ENCODE measurements at places on chromosomes 1 and 21. TPM values are rescaled to one million over a fixed set of nuclear protein-coding genes. Genes with fewer than 3 reads are reported as not detected.

The ACKR1 gene
- total RNA-seq: not detected

The S100B gene
- 0.72 TPM for total RNA-seq

The KRTAP11-1 gene
- total RNA-seq: not detected

- no peaks in the 10 kb centered on the region for H3K36me3 ChIP-seq
- no peak for DNase-seq
- H3K27me3 ChIP-seq: peaks cover 20% of the 10 kb centered on the region
- H3K27ac ChIP-seq: no peak overlapping the region
Measured at GRCh38 chr21:25314247-25314646, 293.0 kb downstream of the MRPL39 start.

DNA sequence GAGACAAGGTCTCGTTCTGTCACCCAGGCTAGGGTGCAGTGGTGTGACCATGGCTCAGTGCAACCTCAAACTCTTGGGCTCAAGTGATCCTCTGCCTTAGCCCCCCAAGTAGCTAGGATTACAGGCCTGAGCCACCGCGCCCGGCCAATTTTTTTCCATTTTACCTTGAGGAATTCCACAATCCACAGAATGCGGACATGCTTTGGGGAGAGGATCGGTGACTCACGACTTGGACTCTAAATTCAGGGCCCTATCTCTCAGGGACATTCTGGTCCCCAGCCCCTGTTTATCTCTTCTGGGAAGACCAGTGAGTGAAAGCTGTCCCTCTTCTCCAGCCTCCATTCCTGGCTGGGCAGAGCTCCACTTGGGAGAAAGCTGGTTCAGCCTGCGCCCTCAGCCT, 5.2 kb downstream of the PADI1 start:
- H3K4me3 ChIP-seq: no peak overlapping the region
- peaks cover 53% of the 10 kb centered on the region for H3K4me1 ChIP-seq
- H3K27me3 ChIP-seq: peaks cover 41% of the 10 kb centered on the region
- H3K36me3 ChIP-seq: no peaks in the 10 kb centered on the region
- no peak for DNase-seq

DNA sequence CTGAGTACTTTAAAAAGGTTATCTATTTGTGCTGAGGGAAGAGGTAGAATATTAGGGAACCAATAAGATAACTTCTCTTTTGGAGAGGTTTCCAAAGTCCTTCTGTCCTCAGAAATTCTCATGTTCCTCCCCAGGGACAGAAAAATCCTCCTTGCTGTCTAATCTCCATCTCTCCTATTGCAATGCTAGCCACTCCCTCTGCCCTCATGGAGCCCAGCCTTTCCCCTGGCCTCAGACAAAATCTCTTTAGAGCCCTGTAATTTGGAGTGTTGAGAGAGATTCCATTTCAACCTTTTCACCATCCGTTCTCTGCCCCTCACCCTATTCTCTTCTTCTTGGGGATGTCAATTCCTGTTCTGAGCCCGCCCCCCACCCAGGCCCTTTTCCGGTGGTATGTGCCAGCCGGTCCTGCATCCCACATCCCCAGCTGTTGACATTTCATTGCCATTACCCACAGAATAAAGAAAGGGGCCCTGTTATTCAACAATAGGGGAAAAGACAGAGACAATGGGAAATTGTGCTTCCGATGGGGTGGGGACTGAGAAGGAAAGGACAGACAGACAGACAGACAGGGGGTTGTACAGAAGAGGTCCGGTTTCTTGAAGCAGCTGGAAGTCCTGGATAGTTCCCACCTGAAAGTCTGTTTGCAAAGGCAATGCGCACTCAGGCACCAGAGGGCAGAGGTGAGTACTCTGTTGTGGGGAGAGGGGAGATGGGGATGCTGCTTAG, at the start of gene HAPLN2:
Gene HAPLN2 (plus strand): TSS at position 563 of the 729 bp plus-strand sequence. CDS start 4,076 bp downstream, outside the sequence.
- no peak within 1 kb of the TSS for H3K27ac ChIP-seq
- no peaks in the 10 kb centered on the region for H3K4me1 ChIP-seq
- DNase-seq: peak; percentile 15
- no peak within 1 kb of the TSS for H3K4me3 ChIP-seq
- H3K27me3 ChIP-seq: peaks cover 65% of the 10 kb centered on the region
- H3K36me3 ChIP-seq: no peaks in the 10 kb centered on the region

DNA sequence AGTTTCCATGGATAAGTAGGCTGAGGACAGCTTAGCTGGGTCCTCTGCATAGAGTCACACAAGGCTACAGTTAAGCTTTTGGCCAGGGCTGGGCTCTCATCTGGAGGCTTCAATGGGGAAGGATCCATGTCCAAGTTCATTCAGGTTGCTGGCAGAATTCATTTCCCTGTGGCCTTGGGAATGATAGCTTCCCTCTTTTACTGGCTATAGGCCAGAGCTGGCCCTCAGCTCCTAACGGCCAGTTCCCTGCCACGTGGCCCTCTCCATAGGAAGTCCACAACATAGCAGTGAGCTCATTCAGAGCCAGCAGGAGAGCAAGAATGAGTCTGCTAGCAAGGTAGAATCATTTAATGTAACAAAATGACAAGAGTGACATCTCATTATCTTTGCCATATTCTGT, 15.1 kb upstream of the PODN start:
- DNase-seq: no peak
- H3K4me3 ChIP-seq: no peak overlapping the region
- H3K27ac ChIP-seq: no peak overlapping the region
- H3K4me1 ChIP-seq: peaks cover 12% of the 10 kb centered on the region

DNA sequence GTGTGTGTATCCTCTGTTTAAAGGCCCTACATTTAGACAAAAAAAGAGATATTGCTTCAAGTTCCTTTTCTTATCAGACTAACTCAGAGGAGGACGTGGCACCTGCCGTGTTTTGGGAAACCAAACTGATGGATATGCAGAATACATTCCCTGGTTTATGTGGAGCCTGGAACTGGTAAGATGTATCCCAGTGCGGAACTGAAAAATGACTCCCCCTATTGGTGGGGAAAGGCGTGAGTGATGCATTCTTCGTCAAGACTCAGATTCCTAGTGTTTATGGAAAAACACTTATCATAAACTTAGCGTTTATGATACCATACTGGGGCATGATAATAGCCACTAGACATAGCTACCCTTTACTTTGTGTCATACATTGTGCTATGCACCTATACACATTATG, 154.2 kb downstream of the ZNF326 start:
- H3K36me3 ChIP-seq: peaks cover 3% of the 10 kb centered on the region
- no peak for DNase-seq
- no peaks in the 10 kb centered on the region for H3K4me1 ChIP-seq

- no peak overlapping the region for H3K4me3 ChIP-seq
- DNase-seq: no peak
- no peaks in the 10 kb centered on the region for H3K27me3 ChIP-seq
- no peaks in the 10 kb centered on the region for H3K4me1 ChIP-seq
- peak overlapping the region; percentile 72 for H3K27ac ChIP-seq
- no peaks in the 10 kb centered on the region for H3K36me3 ChIP-seq
Measured at GRCh38 chr1:213065800-213066199, 14.8 kb downstream of the RPS6KC1 start.

DNA sequence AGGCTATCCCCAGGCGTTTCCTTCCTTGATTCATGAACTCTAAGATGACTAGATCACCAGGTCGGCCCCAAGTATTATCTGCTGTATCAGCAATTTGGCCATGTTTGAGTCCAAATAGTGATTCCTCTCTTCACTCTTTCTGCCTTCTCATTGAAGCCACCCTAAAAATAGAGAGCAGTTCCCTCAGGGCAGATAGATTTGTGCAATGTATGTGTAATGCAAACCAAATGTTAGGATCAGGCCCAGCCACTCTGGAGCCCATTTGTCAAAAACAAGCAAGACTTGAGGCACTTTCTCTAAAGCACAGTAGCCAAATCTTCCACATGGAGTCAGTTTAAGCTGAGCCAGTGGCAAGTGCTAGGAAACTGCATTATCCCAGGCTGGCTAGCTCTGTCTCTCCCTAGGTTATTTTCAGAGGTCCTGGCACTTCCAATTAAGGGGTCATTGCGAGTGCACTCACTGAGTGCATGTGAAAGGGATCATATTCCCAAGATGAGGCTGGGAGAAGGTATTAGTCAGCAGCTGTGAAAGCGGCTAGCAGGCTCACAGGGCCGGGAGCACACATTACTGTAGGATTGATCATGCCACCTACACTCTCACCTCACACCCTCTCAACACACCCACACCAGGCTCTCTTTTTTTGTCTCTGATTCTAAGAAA, 97.9 kb upstream of the RAB3GAP2 start:
- no peaks in the 10 kb centered on the region for H3K36me3 ChIP-seq
- no peak overlapping the region for H3K4me3 ChIP-seq
- H3K4me1 ChIP-seq: no peaks in the 10 kb centered on the region
- no peak overlapping the region for H3K27ac ChIP-seq
- H3K27me3 ChIP-seq: peaks cover 31% of the 10 kb centered on the region

- H3K36me3 ChIP-seq: peaks cover 7% of the 10 kb centered on the region
- H3K27ac ChIP-seq: peak overlapping the region; percentile 76
- no peak for DNase-seq
Measured at GRCh38 chr1:83500987-83501591, 497.8 kb downstream of the TTLL7 start.

DNA sequence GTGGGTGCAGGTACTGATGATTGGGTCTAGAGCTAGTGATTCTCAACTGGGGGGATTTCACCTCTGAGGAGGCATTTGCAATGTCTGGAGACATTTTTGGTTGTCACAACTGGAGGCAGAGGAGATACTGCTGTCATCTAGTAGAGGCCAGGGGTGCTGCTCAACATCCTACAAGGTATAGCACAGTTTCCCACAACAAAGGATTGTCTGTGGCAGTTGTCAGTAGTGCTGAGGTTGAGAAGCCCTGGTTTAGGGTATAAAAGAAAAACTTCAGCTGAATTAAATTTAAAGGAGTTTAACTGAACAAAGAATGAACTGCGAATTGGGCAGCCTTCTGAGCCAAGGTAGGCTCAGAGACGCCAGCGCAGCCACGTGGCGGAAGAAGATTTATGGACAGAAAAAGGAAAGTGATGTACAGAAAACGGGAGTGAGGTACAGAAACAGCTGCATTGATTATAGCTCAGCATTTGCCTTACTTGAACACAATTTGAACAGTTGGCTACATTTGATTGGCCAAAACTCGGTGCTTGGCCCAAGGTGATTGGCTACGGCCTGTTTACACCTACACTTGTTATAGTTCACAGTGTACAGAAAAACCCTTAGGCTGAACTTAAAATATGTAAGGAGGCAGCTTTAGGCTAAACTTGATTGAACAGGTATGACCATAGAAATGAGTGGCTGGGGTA, 40.4 kb downstream of the MPZL1 start:
- H3K4me1 ChIP-seq: peaks cover 24% of the 10 kb centered on the region
- no peaks in the 10 kb centered on the region for H3K36me3 ChIP-seq
- H3K27ac ChIP-seq: peak overlapping the region; percentile 30
- DNase-seq: peak; percentile 5
- no peaks in the 10 kb centered on the region for H3K27me3 ChIP-seq
